ENCODE measurements at places on chromosomes 13 and 19.

DNA sequence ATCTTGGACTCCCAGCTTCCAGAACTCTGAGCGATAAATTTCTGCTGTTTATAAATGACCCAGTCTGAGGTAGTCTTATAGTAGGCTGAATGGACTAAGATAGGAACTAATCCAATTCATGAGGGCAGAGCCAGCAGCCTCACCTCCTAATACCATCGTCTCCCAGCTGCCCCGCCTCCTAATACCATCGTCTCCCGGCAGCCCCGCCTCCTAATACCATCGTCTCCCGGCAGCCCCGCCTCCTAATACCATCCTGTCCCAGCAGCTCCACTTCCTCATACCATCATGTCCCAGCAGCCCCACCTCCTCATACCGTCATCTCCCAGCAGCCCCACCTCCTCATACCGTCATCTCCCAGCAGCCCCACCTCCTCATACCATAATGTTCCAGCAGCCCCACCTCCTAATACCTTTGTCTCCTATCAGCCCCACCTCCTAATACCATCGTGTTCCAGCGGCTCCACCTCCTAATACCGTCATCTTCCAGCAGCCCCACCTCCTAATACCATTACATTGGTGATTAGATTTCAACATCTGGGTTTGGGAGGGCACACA is 2.4 kb upstream of the ARGLU1 start:
- peak; percentile 92 for DNase-seq

DNA sequence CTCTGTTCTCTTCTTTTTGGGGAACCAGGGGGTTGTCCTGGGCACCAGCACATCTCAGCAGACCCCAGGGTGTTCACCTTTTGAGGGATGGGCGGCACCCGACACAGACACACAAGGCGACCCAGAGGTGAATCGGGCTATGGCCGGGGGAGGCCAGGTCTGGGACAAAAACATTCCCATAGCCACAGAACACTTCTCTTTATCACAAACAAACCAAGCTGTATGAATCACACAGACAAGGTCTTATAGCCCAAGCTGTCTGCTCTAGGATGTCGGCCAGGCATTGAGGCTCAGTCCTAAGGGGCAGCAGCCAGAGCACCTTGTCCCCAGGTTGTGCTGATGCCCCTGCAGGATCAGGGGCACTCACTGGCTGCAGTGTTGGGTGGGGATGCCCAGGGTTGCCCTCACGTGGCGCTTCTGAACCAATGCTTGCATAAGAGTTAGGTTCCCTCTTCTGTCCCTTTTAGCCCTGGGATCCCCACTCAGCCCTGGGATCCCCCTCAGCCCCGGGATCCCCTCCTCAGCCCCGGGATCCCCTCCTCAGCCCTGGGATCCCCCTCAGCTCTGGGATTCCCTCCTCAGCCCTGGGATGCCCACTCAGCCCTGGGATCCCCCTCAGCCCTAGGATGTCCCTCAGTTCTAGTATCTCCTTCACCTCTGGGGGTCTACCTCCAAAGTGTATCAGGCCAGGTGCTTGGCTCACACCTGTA is 26.9 kb downstream of the MAU2 start:
- no peak for DNase-seq

DNA sequence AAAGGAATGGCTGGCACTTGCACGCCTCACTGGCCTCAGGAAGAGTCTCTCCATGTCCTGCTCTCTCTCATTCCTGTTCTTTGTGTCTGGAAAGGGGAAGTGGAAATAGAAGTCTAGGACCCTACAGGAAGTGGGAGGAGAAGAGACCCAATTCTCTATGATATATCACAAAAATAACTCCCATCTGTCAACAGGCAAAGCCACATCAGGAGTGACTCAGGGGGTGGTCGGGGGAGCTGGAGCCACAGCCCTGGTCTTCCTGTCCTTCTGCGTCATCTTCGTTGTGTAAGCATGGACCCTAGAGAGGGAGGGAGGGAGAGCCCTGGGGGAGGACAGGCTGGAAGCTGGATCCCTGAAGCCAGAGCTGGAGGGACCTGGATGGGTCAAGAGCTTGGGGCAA is 3.0 kb downstream of the SIGLEC9 start:
- DNase-seq, result no peak

DNA sequence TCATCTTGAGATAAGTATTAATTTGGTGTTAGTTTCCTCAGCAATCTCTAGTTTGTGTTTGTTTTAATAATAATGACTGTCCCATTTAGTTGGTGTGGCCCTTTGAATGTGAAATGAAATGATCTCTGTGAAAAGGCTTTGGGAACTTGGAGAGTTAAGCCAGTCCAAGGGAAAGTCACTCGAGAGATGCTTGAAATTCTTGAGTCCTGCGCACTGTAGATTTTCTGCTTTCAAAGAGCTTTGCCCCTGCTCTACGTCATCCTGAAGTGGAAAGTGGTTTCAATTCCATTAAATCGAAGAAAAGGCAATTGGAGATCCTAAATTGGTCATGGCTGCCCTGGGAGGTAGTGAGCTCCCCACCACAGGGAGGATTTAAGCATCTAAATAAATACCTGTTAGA is 403.8 kb downstream of the ZNF536 start:
- DNase-seq, result no peak

- no peak for DNase-seq
These were observed 961 bp upstream of the VSIG10L start for GRCh38 chr19:51342631-51343569.

- peak; percentile 64 for DNase-seq
These were observed 128.7 kb downstream of the TSHZ3 start for GRCh38 chr19:31220540-31220939.

DNA sequence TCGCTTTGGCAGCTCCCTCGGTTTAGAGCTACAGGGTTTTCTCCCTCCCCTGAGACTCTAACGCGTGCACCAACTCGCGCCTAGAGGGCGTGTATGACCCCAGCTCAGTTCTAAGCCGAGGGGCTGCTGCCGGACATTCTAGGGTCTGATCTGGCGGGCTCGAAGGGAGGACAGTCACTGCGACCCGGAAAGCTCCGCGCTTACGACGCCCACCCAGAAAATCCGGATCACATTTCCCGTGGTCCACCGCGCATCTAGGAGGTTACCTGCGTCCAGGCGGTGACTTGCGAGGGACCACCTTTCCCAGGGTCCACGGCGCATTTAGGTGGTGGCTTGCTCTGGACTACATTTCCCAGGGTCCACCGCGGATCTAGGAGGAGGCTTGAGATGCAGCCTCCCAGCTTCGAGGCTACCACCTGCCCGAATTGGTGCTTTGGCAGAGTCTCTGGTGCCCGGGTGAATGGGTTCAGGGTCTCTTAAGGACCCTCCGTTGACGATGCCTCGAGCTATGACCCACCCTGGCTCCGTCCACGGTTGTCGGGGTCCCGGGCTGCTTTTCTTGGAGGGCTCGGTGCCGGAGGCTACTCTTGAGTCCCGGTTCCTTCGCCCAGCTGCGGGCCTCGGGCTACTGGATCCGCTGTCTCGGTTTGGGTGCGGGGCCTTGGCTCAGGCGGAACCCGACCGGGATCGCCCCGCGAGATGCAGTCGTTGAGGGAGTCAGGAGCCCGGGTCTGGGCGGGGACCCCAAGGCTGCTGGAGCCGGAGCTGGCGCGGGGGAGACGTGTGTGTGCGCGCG is 30.5 kb downstream of the ZNF146 start:
- no peak for DNase-seq

GRCh38 chr19:39542206-39542605 is 2.2 kb upstream of the EID2 start:
- no peak for DNase-seq

DNA sequence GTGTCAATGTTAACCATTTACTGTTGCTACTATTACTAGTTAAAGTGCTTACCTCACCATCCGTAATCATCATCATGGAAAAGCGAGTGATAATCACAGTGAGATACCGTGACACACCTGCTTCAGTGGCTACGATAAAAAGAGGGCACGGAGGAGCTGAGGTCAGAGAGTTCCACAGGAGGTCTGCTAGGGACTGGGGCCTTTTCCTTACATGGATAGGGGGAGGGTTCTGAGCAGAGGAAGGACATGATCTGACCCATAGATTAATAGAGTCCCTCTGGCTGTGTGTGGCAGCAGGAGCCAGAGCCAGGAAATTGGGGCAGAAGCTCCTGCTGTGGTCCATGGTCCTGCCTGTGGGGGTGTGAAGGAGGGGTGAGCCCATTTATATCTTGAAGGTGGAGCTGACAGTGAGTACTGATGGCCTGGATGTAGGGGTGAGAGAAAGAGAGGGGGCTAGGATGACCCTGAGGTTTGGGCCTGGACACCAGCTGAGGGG is 136.7 kb downstream of the SIPA1L3 start:
- DNase-seq, result no peak

DNA sequence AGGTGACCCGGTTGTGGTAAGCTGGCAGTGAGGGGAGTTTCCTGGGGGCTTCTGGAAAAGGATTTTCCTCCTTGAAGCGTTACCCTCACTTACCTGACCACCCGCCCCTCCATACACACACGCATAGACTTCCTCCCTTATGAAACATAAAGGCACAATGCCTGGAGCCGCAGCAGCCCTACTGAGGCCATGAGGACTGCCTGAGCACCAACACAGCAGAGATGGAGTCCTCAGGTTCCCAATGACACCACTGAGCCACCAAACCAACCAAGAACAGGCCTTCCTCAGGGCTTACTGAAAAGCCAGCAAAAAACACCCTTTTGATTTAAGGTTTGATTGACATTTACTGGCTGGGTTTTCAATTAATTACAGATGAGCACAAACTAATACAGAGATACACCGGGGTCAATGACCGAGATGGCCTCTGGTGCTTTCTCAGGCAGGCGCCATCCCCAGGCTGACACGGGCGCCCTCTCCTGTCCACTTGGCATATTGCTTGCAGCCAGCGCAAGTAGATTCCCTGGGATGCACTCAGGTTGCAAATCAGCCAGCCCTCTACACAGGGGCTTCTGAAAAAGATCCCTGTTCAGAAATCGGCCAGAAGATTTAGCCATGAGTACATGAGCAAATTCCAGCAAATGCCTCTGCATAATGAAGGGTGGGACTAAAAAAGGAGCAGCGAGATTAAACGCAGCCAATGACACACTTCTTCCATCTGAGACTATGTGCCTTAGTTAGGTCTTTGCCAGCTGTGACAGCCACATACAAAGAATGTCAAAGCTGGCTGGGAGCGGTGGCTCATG is 14.8 kb downstream of the OPA3 start:
- DNase-seq, result peak; percentile 60

GRCh38 chr19:52603558-52604207 is 33.6 kb downstream of the ZNF701 start:
- DNase-seq, result no peak

- no peak for DNase-seq
These were observed 61.2 kb downstream of the PEPD start for GRCh38 chr19:33460221-33460908.

DNA sequence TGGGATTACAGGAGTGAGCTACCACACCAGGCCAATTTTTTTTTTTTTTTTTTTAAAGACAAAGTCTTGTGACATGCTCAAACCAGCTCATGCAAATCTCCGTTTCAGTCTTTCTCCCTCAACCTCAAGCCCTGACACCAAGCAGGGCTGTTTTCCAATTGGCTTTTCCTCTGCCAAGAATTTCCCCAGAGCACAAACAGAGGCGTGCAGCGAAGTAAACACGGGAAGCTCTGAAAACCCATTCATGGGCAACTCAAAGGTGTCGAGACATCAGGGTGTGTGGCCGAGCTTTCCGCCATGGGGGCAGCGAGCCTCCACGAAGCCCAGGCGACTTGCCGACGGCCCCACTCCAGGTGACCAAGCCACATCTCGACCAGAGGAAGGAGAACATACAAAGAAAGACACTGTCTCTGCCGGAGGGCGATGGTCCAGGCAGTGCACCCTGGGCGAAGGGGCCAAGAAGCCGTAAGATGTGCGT is 70.0 kb downstream of the INSR start:
- DNase-seq, result no peak

GRCh38 chr19:1037621-1038064 is 2.3 kb upstream of the ABCA7 start:
- DNase-seq, result peak; percentile 30

- peak; percentile 71 for DNase-seq
These were observed 21.1 kb downstream of the PRR36 start for GRCh38 chr19:7852851-7853769.

DNA sequence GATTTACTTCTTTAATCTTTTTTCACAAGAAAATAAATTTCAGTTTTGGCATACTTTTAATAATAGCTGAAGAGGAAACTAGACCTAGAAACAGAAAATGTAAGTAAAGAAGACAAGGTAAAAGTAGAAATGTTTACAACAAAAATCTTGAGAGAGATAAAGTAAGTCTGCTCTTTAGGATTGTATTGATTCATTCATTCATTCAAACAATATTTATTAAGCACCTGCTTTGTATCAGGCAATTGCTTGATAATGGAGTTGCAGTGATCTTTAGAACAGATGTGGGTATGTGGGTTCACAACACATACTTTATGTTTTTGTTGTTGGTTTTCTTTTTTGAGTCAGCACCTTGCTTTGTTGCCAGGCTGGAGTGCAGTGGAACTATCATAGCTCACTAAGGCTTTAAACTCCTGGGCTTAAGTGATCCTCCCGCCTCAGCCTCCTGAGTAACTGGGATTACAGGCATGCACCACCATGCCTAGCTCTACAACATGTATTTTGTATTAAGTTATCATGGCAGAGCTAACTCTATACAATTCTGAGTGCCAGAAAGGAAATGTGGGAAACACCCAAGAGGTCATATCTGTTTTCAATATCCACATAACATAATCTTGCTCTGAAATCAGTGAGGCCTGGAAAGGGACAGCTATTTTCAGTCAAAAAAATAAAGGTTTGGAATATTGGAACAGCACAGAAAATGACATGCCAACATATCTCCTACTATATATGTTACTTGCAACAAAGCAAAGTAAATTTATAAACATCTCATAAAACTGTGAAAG is 8.8 kb upstream of the SPART start:
- no peak for DNase-seq

- DNase-seq, result no peak
These were observed 141.6 kb upstream of the ARGLU1 start for GRCh38 chr13:106709522-106709921.

GRCh38 chr19:45515807-45516401 is 8.6 kb downstream of the VASP start:
- no peak for DNase-seq

All from CD4-positive, alpha-beta T cell treated with Interleukin-10 for 1 hour (primary cell).